ENCODE measurements at places on chromosomes 11 and 22.

DNA sequence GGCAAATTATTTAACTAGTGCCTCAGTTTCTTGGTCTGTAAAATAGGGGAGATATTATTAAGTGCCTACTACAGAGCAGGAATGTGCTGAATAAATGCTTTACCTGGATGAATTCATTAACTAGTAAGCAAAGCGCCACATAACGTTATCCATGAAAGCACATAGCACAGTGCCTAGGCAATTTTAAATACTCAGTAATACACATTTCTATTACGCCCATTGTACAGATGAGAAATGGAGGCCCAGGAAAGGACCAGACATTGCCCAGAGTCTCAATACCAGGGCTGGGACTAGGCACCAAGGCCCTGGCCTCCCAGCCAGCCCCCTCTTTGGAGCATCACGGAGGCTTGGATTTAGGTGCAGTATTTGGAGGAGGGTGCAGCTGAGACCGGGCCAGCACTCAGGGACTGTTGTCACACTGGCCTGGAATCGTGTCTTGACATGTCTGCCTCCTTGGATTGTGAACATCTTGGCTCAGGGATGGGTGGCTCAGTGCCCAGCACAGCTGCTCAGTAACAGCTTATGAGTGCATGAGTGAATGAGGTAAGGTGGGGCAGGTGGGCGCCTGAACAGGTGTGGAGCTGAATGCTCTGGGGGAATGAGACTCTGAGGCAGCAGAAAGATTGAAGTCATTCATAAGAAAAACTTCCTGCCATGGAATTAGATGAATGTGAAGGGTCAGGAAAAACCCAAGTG lies 42.1 kb upstream of the TPBGL start:
- DNase-seq = no peak

- DNase-seq = no peak
Measured at GRCh38 chr11:121223161-121223560, 69.4 kb upstream of the SC5D start.

- DNase-seq = no peak
Measured at GRCh38 chr11:16394947-16395346, 38.6 kb upstream of the SOX6 start.

GRCh38 chr11:117887431-117888138 lies 11.1 kb upstream of the FXYD6 start:
- DNase-seq = no peak

DNA sequence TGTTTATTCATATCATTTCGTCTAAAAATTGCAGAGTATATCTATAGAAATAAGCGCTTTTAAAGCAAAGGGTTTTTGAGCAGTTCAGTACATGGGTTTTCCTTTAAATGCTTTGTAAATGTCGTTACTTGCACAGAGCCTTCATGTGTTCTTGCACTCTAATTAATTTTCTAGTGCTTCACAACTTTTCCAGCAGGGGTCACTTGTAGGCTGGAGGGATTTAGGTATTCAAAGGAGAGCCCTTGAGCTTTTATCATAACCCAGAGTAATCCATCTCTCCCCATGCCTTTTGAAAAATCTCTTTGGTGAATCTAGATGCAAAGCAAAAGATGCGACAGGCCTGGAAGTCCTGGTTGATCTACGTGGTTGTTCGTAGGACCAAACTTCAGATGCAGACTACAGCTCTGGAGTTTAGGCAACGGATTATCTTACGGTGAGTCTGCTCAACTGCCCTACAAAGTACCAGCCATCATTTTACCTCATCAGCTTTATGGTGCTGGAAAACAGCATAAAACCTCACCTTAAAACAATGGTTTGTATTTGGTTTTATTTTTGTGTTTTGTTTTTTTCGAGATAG lies 60.4 kb downstream of the SFI1 start:
- peak; percentile 51 for DNase-seq

- peak; percentile 15 for DNase-seq
Measured at GRCh38 chr22:17575681-17576080, 12.4 kb downstream of the SLC25A18 start.

DNA sequence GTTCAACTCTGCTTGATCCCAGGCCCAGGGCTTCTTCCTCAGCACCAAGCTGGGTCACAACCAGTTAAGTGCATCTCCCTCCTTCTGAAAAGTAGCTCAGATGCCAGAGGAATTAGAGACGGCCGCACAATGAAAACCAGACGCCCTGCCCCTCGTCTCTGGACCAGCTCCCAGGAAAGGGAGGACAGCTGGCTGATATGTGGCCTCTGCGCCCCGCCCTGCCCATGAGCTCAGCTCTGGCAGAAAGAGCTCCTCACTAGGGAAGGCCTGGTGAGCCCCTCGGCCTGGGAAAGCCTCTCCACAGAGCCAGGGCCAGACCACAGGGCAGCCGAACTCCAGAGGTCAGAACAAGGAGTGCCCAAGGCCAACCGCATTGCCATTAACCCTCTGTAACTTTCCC lies 18.1 kb upstream of the SCGB1A1 start:
- peak; percentile 98 for DNase-seq

GRCh38 chr11:69646493-69647389 lies 5.8 kb downstream of the CCND1 start:
- DNase-seq = no peak
